ENCODE measurements at places on chromosomes 11 and 22. TPM values are rescaled to one million over a fixed set of nuclear protein-coding genes. Genes with fewer than 3 reads are reported as not detected.

The RRAS2 gene
- total RNA-seq: 40.7 TPM

The UBASH3B gene
- 2.3 TPM for total RNA-seq

GRCh38 chr22:41979423-41980250 lies 10.4 kb downstream of the SEPTIN3 start:
- H3K27me3 ChIP-seq: peaks cover 4% of the 10 kb centered on the region
- no peak overlapping the region for H3K27ac ChIP-seq

The C11orf52 gene
- total RNA-seq: 3.3 TPM

GRCh38 chr22:29956680-29957079 lies 73.7 kb downstream of the MTMR3 start:
- no peaks in the 10 kb centered on the region for H3K27me3 ChIP-seq
- no peak overlapping the region for H3K27ac ChIP-seq
- DNase-seq: no peak
- no peak overlapping the region for H3K4me3 ChIP-seq
- no peaks in the 10 kb centered on the region for H3K36me3 ChIP-seq

- H3K27ac ChIP-seq: no peak overlapping the region
- H3K36me3 ChIP-seq: no peaks in the 10 kb centered on the region
- DNase-seq: no peak
- H3K4me3 ChIP-seq: no peak overlapping the region
- H3K27me3 ChIP-seq: peaks cover 4% of the 10 kb centered on the region
- H3K4me1 ChIP-seq: peaks cover 17% of the 10 kb centered on the region
Observed at GRCh38 chr22:38766076-38766777, 10.4 kb upstream of the SUN2 start.

- H3K4me3 ChIP-seq: peak overlapping the region; percentile 77
- no peaks in the 10 kb centered on the region for H3K27me3 ChIP-seq
- H3K36me3 ChIP-seq: peaks cover 12% of the 10 kb centered on the region
- peak overlapping the region; percentile 97 for H3K27ac ChIP-seq
Observed at GRCh38 chr11:112226831-112227401, 688 bp downstream of the PTS start.
